ENCODE measurements at places on chromosomes 12 and 14. TPM values are rescaled to one million over a fixed set of nuclear protein-coding genes. Genes with fewer than 3 reads are reported as not detected.

DNA sequence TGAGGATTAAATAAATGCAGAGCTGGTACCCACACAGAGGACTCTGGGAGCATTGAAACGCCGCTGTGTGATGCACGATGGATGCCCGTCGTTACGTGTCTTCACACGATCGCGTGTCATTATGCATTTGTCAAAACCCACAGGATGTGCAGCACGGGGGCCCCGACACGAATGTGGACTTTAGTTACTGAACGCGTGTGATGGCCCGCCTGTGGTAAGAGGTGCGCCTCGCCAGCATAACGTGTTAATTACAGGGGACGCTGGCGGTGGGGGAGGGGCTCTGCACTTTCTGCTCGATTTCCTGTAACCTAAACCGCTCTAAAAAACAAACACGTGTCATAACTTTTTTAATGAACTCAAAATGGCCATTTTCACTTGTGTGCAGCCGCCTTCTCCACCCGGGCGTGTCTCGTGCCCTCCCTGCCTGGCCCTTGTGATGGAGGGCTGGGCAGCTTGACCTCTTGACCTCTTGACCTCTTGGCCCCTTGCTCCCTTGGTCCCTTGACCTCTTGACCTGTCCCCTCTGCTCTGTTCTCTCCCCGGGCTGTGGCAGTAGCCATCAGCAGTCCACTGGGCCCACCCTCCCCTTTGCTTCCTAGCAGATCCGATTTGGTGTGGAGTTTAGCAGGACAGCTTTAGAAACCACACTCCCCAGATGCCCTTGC lies 33.7 kb upstream of the GALNT9 start:
- DNase-seq = no peak

DNA sequence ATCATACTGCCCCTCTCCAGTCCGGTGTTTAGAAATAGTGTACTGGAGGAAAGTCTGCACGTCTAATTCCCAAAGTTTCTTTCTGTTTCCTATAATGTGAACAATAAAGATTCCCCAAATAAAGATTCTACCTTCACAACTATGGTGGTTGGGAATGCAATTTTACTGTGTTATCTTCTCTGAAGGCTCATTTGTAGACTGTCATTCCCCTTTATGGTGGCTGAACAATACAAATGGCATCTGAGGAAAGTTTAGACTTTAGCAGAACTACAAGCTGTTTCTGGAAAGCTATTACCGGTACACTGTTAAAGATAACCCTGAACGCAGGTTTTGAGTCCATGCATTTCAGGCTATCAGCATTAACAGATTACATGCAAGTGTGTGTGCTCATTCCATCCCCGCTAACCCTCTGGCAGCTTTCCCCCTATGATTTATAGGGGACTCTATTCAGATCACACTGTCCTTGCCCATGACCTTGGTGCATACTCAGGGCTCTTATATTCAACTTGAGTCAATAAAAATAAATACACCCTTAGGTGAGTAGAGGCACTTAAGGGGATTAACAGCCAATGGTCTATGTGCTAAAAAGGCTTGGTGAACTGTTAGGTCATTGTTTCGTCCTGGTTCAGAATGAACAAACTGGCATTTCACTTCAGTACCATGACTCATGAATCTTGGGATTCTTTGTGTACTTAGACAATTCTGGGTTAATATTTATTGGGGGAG lies 60.7 kb upstream of the PYGL start:
- DNase-seq = no peak

DNA sequence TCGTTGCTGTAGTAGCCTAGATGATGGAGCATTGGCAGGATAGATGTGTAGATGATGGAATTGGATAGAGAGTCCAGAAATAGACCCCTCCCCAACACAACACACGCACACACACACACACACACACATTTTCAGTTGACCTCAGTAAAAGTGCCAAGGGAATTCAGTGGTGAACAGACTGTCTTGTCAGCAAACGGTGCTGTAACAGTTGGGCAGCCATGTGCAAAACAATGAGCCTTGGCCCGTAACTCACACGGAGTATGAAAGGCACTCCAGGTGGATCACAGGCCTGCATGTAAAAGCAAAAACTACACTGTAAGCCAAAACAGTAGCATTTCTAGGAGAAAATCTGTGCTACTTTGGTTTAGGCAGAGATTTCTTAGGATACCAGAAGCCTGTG lies 87.8 kb downstream of the DDX51 start:
- DNase-seq = no peak

EPYC gene
- polyA plus RNA-seq = not detected

CATSPERB gene
- polyA plus RNA-seq = 1.1 TPM

PTPN6 gene
- 18.7 TPM for polyA plus RNA-seq

ACVRL1 gene
- polyA plus RNA-seq = not detected

KRT2 gene
- 0.69 TPM for polyA plus RNA-seq

Measured in keratinocyte (primary cell).